Stimulated activated CD8-positive, alpha-beta memory T cell treated with anti-CD3 and anti-CD28 coated beads, Interleukin-4, amount 100 ng/mL, for 1 hour (primary cell): ENCODE measurements at places on chromosomes 4 and X.

DNA sequence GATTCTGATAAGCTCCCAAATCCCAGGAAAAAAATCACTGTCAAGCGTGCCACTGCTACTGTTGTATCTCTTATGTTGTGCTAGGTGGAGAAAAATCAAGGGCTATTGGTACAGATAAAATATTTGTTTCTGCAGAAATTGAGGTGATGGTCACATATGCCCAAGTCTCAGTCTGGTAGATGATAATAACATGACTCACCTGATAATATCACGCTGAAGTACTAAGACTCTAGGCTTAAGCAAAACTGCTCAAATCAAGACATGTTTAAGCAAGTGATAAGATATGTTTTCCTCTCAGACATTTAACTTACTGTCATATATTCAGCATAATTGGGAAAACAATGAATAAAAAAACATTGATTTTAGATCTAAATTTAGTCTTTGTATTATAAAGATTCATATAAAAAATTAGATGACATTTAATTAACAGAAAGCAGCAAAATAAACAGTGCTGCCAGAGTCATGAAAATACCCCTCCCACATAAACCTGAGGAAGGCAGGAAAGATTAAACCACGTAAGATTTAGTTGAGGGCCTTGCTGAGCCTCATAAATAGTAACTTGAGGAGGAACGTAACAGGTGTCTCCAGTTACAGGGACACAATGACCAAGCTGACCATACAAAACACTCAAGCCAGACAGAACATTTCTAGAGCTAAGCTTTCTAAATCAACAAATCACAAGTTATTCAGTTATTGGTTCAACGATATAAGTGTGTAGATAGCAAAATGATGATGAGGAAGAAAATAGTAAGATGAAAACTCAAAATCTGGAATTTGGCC is 143.5 kb downstream of the CHM start:
- DNase-seq = no peak

- DNase-seq = no peak
Measured at GRCh38 chr4:9976781-9977180, 44.5 kb downstream of the SLC2A9 start.

DNA sequence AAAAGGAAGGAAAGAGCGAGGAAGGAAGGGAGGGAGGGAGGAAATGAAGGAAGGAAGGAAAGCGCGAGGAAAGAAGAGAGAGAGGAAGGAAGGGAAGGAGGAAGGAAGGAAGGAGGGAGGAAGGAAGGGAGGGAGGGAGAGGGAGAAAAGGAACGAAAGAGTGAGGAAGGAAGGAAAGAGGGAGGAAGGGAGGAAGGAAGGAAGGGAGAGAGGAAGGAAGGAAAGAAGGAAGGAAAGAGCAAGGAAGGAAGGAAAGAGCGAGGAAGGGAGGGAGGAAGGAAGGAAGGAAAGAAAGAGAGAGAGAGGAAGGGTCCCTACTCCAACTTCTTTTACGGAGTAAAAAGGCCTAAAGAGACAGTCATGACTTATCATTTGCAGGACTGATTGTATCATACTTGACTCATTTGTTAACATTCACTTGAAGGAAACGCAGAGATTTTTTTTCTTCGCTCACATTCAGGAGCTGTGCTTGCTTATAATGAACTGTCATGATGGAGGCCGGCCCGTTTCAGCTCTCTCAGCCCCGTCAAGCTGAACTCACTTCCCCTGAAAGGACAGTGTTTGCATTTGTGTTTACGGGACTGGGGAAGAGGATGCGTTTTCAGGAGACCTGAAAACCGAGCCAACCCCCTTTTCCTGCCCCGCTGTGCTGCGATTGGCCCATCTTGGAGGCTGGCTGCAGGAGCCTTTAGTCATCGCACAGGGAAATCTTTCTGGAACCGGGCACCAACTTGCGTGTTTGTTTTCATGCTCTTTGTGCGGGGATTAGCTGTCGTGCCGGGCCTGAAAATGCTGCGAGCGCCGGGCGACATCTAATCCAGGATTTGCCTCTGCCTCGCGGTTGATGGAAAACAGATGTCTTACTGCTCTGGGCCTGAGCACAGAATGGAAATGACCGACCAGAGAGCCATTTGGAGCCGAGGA is 17.8 kb downstream of the TRIM2 start:
- no peak for DNase-seq

GRCh38 chr4:95506264-95506663 is 42.5 kb downstream of the UNC5C start:
- DNase-seq = no peak

DNA sequence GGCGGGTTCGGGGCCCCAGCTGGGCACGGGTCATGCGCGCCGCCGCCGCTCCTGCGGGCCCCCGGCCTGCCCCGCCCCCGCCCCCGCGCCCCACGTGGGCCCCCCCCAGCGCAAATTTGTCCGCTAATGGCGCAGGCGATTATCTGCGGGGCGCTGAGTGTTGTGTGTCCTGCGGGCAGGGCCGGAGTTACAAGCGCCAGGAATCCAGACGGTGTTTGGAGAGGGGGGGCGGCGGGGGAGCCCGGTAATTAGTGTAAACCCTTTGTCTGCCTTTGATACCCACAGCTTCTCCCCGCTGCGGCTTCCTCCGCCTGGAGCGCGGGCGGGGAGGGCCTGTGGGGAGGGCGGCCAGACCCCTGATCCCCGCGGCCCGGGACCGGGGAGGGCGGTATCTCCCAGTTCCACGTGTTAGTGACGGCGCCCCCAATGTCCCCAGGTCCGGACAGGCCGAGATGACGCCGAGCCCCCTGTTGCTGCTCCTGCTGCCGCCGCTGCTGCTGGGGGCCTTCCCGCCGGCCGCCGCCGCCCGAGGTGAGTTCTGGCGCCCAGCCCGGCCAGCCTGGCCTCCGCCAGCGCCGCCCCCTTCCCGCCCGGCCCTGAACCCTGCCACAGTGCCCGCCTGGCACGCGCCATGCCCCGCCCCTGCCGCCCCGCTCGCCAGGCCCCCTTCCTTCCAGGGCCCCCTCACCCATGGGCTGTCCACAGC is 761 bp downstream of the FGFRL1 start:
- DNase-seq = no peak
